ENCODE measurements at places on chromosomes 7 and 10. TPM values are rescaled to one million over a fixed set of nuclear protein-coding genes. Genes with fewer than 3 reads are reported as not detected.
A peak's percentile ranks its signal among the peaks of the same experiment; 100 is the strongest.

C7orf57 gene
- 0.35 TPM for total RNA-seq

NEUROD6 gene
- total RNA-seq: not detected

HOXA7 gene
- total RNA-seq: not detected

- no peaks in the 10 kb centered on the region for H3K4me1 ChIP-seq
- H3K4me3 ChIP-seq: no peak overlapping the region
- no peaks in the 10 kb centered on the region for H3K36me3 ChIP-seq
- H3K27me3 ChIP-seq: no peaks in the 10 kb centered on the region
- no peak for DNase-seq
Observed at GRCh38 chr10:72461085-72461484, 106.4 kb upstream of the DNAJB12 start.

DNA sequence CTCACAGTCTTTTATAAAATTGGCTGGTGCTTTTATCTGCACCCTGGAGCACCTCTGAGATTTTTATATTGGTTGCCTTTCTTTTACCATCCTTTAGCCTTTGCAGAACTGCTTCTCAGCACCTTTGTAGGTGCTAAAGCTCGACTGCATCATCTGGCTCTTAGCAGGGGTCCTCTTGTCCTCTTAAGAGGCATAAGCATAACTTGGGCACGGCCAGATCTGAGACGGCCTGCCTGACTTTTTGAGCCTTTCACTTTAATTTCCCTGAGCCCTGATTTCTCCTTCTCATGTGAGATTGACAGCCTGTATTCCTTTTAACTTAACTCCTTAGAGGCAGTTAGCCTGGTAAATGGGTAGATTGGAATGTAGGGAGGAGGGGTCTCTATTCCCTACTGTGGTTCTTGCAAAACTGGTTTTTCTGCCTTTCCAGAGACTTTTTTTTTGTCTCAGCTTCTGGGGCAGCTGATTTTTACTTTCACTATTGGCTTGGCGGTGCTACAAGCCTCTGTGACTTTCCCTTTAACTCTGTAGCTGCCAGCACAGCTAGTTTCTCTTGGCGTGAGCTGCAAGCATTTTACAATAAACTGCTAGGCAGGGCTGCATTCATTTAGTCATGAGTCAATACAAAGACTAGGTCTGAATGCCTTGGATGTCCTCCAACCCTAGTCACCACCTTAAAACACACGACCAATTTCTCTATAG, 24.0 kb downstream of the ZPBP start:
- no peaks in the 10 kb centered on the region for H3K27me3 ChIP-seq
- peak; percentile 66 for DNase-seq
- no peak overlapping the region for H3K27ac ChIP-seq
- H3K36me3 ChIP-seq: peaks cover 31% of the 10 kb centered on the region
- peaks cover 4% of the 10 kb centered on the region for H3K4me1 ChIP-seq
- no peak overlapping the region for H3K4me3 ChIP-seq

- no peak for DNase-seq
- H3K4me1 ChIP-seq: no peaks in the 10 kb centered on the region
- no peaks in the 10 kb centered on the region for H3K36me3 ChIP-seq
- H3K27ac ChIP-seq: no peak overlapping the region
- H3K27me3 ChIP-seq: no peaks in the 10 kb centered on the region
- H3K4me3 ChIP-seq: no peak overlapping the region
Observed at GRCh38 chr7:81459485-81459884, 310.4 kb downstream of the HGF start.

GRCh38 chr7:106190589-106191330, 78.6 kb upstream of the SYPL1 start:
- H3K4me1 ChIP-seq: no peaks in the 10 kb centered on the region
- H3K36me3 ChIP-seq: no peaks in the 10 kb centered on the region
- H3K27ac ChIP-seq: no peak overlapping the region
- no peaks in the 10 kb centered on the region for H3K27me3 ChIP-seq
- H3K4me3 ChIP-seq: no peak overlapping the region
- no peak for DNase-seq

DNA sequence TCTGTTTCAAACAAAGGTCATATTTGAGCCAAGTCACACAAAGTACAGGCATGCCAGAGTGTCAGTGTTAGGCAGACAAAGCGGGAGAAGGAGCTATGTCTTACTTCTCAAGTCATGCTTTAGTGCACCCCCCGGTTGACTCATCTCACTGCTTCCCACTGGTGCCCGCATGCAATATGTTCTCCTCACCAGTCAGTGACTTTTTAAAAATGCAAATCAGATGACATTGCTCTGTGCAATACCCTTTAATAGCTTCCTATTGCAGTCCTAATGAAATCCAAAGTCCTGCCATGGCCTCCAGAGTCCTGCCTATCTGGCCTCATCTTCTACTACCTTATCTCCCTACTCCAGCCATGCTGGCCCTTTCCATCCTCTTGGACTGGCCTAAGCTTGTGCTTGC, 429.1 kb downstream of the ACTR3B start:
- H3K4me1 ChIP-seq: no peaks in the 10 kb centered on the region
- no peak overlapping the region for H3K27ac ChIP-seq
- DNase-seq: no peak
- H3K27me3 ChIP-seq: no peaks in the 10 kb centered on the region
- H3K36me3 ChIP-seq: 0 out of 2 replicates have a peak, but pooled peaks cover under 1% of the 10 kb centered on the region
